Stimulated activated CD4-positive, alpha-beta T cell treated with anti-CD3 and anti-CD28 coated beads, Interleukin-2, amount 100 ng/mL, for 24 hours (primary cell): ENCODE measurements at places on chromosomes 6 and 20.

- DNase-seq = peak; percentile 35
Measured at GRCh38 chr20:38242848-38243708, 17.5 kb downstream of the KIAA1755 start.

DNA sequence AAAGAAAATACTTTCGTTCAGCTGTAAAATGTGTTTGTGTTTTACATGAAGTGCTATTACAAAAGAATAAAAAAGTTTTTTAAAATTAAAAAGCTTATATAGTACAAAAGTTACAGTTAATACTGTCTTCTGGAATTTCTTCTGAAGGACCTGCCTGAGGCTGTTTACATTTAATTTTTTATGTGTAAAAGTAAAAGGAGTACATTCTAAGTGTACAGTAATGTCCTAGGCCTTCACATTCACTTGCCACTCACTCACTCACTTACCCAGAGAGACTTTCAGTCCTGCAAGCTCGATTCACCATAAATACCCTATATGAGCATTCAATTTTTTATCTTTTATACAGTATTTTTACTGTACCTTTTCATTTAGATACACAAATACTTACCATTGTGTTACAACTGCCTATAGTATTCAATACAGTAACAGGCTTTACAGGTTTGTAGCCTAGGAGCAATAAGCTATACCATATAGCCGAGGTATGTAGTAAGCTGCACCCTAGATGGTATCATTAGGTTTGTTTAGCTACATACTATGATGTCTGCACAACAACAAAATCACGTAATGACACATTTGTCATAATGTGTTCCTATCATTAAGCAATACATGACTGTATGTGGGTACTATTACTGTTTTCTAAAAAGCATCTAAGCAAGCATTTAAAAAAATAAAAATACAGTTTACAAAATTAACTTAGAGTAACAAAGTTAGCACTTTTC lies 33.0 kb downstream of the RNF146 start:
- DNase-seq = no peak

DNA sequence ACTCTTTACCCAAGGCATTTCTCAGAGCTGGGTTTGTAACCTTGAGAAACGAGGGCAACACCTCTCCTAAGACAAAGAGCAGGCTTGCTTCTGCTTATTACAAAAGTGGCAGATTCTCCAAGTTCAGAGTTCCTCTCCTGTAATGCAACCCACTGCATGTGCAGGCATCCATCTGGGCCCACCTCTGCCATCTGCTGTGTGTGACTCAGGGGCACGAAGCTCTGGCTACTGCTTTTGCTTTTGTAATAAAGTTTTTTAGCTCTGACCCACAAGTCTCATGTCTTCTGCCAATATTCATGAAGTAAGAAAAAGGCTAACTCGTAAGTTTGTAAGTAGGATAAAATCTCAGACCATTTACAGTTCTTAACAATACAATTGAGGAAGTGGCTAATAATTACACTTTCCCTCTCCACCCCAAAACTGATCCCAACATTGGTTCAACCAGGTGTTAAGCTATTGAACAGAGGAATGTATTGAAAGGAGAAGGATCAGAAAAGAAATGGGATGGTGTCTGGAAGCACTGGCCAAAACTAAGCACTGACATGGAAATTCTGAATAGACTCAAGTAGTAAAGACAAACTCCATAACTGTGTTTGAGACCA lies 51.7 kb upstream of the SMLR1 start:
- DNase-seq = no peak

GRCh38 chr6:38216451-38216850 lies 396.9 kb downstream of the ZFAND3 start:
- no peak for DNase-seq

DNA sequence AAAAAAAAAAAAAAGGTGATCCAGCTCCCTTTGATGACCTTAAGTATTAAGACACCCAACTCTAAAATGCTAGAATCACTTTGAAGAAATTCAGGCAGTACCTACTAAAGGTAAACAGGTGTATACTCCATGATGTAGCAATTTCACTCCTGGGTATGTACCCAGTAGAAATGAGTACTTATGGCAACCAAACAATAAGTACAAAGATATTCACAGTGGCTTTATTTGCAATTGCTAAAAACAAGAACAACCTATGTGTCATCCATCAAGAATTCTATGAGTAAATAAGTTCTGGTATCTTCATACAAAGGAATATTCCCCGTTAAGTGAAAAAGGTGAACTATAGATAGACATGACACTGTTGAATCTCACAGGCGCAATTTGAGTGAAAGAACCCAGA lies 29.4 kb downstream of the MDGA1 start:
- DNase-seq = no peak

DNA sequence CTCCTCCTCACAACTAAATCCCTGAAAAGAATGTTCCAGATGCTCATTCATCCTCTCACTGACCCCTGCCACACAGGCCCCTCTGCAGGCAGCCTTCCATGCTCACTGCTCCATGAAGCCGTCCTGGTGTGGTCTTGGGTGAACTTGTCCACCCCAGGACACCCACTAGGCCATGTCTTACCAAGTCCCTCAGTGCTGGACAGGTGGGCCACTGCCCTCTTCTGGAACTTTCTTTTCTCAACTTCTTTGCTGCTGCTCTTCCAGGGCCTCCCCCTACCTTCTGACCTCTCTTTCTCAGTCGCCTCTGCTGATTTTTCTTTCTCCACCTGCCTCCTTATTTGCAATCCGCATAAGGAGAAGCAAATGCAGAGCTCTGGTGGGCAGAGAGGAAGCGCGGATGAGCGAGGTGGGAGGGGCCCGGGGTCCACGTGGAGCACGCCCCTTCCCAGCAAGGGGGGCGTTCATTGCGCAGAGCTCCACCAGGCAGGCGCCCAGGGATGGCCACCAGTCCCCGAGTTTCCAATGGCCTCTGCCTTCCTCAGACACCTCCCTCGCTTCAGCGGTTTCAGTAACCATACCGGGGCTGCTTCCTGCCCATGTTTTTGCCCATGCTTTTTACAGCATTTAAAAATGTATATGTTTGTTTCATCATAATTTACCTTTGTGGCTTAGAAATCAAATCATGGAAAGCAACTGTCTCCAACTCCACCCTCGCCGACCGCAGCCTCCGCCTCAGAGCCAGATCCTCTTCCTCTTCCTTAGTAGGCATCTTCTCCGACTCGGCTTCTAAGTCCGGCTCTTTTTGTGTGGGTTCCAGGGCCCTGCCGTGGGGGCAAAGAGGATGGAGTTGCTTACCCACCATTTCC lies 129.6 kb downstream of the ZDHHC14 start:
- DNase-seq = no peak

DNA sequence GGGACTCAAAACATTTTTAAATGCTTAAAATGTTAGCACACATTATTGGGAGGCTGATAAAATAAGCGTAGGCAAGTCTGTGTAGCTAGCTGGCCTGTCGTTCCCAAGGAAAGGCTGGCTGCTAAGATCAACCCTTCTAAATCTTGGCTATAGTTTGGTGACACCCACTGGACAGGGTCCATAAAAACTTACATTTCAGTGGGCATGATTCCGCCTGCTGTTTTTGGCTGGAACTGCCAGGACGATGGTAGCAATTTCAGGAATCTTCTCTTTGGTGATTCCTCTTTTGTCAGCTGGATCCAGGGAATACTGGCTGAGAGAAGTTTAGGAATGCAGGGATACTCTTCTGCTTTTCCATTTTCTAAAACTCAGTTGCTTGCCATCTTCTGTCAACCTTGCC lies 162.2 kb downstream of the NKAIN2 start:
- DNase-seq = no peak

- no peak for DNase-seq
Measured at GRCh38 chr6:167229586-167229985, 61.5 kb upstream of the UNC93A start.

DNA sequence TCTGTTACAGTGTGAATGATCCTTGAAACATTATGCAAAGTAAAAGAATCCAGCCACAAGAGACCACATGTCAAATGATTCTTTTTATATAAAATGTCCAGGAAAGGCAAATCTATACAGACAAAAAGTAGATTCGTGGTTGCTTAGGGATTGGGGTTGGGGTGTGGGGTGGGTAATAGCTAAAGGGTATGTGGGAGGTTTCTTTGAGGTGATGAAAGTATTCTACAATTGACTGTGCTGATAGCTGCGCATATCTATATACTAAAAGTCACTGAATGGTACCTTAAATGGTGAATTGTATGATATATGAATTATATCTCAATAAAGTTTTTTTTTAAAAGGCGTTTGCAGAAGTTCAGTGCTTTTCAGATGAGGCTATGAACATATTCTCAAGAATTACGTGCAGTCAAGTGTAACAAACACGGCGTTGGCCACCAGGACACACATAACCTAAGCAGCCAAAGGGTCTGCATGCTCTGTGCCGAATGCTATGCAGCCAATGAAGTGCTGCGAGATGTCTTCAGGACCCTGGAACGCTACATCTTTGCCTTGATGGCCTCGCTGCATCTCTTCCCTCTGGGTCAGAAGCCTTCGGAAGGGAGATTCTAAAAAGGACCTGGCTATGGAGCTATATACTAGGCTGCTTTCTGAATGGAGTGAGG lies 96.9 kb downstream of the SCML4 start:
- no peak for DNase-seq

- DNase-seq = no peak
Measured at GRCh38 chr6:41269166-41269565, 17.3 kb downstream of the TREM1 start.

DNA sequence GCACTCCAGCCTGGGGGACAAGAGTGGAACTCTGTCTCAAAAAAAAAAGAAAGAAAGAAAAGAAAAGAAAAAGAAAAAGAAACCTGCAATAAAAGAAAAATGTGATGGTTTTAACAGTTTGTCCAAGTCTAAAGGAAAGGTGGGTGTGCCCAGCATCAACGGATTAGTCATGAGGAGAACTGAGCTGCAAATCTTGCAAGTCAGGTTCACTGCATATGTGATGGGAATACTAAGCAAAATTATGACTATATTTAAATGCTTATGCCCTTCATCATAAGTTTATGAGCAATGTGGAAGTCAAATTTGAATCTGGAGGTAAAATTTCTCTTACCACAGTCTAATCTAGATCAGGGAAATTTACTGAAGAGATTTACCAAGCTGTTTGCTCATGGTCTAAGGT lies 13.1 kb upstream of the CDK19 start:
- no peak for DNase-seq

- DNase-seq = no peak
Measured at GRCh38 chr6:101758368-101758767, 364.9 kb downstream of the GRIK2 start.

- DNase-seq = peak; percentile 67
Measured at GRCh38 chr6:157184202-157185015, 138.9 kb downstream of the TMEM242 start.

DNA sequence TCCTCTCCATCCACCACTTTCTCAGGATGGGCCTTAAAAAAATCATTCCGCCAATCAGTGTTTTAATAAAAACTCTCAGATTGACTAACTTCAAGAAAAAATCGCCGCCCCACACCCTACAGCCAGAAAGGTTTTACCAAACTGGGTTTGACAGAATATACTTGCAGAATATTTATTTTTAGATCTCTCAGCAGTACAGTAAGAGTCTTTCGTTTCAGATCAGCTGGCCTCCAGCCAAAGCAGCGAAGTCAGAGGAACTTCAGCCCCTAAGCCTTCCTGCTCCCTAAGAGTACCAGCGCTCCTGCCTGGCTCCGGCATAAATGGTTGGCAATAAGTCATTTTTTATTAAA lies 24.7 kb downstream of the TBC1D7 start:
- DNase-seq = peak; percentile 45

DNA sequence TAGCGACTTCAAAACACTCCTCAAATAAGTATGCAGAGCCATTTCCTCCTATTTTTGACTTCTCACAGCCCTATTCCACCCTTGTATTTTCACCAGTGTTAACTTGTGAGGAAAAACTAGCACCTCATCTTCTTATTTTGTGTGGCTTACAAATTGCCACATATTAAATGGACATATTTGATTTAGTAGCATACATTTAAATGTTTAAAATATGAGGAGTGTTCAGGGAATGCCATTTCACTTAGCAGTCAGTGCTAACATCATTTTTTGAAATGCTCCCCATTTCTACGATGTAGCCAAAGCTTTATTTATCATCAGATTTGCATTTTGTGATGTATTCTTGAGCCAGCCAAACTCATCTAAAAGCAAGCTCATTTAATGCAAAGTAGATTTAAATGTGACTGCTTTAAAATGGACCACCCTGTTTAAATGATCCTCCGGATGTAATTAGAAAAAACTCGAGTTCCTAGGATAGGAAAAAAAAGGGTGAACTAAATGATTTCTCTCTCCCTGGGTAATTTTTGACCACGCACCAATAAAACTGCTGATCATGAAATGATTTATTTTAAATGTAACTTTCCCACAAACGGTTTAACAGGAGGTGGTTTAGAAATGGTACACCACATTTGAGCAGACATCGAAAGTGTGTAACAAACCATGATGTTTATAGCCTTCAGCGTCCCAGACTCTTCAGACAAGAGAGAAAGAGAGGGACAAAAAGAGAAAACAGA lies 172.6 kb downstream of the CD83 start:
- no peak for DNase-seq

GRCh38 chr6:139540276-139540675 lies 165.8 kb upstream of the CITED2 start:
- peak; percentile 46 for DNase-seq

- DNase-seq = peak; percentile 78
Measured at GRCh38 chr20:62156592-62157386, 13.2 kb downstream of the SS18L1 start.

DNA sequence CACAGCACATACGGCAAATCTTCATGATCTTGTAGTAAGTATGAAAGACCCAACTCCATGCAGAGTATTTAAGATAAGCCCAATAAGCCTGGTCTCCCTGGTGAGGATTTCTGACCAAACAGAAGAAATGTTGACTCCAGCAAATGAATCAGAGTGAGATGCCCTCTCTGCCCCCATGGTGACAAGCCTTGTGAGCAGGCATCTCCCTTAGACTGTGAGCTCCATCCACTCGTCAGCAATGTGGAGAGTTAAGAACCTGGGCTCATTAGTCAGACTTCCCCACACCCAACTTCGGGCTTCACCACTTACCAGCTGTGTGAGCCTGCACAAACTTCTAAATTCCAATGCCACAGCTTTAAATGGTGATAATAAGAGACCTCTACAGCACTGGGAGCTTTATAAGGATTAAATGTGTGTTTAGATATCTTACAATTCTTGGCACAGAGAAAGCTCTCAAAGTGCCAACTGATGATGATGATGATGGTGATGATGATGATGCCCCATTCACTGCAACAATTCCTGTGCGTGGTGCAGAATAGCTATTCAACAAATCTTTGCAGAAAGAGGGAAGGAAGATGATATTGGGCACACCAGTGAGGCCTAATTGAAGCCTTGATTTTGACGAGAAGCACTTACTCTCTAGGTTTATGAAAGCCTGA lies 253.4 kb upstream of the TAB2 start:
- DNase-seq = no peak

GRCh38 chr6:129638055-129638684 lies 71.8 kb downstream of the ARHGAP18 start:
- DNase-seq = no peak

- DNase-seq = peak; percentile 41
Measured at GRCh38 chr6:42963855-42964605, 3.5 kb downstream of the GNMT start.
